ENCODE measurements at places on chromosomes 6 and 20.

DNA sequence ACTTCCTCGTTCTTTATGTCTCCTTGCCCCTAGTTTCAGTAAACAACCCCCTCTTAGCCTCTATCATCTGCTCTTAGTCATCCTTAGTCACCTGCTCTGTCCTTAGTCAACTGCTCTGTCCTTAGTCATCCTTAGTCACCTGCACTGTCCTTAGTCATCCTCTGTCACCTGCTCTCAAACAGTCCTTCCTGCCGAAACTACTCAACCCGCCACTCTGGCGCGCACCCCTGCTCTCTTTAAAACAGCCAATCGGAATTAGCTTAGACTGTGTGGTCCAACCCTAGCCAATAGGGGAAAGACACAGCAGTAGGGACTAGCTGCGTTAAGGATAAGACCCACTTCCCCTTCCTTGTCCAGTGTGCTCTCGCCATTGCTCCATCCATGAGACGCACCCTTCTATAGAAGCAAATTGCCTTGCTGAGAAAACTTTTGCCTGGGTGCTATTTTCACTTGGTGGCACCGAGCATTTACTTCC, 73.9 kb downstream of the BACH2 start:
- no peak for DNase-seq

- DNase-seq = no peak
Observed at GRCh38 chr6:157159348-157159747, 164.0 kb downstream of the TMEM242 start.

- DNase-seq = no peak
Observed at GRCh38 chr20:63165356-63166192, 50.4 kb downstream of the YTHDF1 start.

- peak; percentile 12 for DNase-seq
Observed at GRCh38 chr6:73586416-73586974, 65.7 kb upstream of the EEF1A1 start.

DNA sequence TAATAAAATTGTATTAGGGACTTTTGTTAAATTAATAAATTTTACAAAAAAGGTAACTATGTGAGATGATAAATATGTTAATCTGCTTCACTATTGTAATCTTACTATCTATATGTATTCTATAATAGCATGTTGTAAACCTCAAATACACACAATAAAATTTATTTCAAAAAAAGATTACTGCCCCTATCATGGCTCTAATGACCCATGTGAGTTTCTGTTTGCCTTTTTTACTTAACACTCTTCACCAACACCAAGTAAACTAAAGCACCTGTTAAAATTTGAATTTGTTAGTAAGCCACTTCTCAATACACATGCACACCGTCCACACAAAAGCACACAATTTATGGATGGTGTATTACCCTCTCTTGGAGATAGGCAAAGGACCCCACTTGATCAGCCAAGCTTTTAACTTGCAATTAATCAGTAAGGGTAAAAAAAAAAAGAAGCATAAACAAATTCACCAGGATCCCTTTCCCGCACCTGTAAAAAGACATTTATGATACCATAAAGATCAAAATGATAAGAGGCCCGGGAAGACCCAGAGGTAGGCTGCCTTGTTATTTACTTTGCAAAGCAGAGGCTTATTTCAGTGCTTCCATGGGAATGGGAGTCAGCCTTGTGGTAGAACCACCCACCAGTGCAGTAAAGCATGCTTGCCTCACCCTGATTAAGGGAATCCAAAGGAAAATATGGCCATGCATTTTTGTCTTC, 28.6 kb upstream of the PKHD1 start:
- no peak for DNase-seq

DNA sequence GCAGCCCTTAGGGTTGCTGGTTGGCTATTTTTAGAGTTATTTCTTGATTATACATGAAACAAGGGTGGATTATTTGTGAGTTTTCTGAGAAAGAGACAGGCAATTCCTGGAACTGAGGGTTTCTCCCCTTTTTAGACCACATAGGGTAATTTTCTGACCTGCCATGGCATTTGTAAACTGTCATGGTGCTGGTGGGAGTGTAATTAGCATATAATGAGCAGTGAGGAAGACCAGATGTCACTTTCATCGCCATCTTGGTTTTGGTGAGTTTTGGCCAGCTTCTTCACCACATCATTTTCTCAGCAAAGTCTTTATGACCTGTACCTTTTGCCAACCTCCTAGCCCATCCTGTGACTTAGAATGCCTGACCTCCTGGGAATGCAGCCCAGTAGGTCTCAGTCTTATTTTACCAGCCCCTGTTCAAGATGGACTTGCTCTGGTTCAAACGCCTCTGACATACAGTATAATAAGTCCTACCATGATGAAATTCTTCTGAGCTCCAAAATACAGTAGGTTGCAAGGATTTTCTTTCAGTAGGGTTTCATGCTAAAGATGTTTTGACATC, 117.1 kb downstream of the ISM1 start:
- no peak for DNase-seq

DNA sequence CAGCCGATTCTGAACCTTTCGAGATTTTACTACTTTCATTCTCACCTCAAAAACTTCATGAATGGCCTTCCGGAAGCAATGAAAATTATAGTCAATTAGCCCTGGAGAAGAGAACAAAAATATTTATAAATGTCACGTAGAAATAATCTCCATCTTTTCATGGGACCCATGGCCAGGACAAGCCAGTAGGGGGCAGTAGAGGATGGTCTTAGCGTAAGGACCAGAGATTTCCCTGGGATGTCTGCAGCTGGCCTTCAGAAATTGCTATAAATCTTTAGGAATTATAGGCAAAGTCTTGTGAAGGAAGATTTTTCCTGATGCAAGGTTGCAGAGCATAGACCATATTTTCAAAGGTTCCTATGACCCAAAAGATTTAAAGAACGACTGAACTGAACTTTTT, 15.6 kb upstream of the UBE2J1 start:
- peak; percentile 38 for DNase-seq

- DNase-seq = no peak
Observed at GRCh38 chr20:60240986-60241385, 282.8 kb downstream of the CDH26 start.

GRCh38 chr6:42354702-42355101, 97.0 kb downstream of the TRERF1 start:
- no peak for DNase-seq

DNA sequence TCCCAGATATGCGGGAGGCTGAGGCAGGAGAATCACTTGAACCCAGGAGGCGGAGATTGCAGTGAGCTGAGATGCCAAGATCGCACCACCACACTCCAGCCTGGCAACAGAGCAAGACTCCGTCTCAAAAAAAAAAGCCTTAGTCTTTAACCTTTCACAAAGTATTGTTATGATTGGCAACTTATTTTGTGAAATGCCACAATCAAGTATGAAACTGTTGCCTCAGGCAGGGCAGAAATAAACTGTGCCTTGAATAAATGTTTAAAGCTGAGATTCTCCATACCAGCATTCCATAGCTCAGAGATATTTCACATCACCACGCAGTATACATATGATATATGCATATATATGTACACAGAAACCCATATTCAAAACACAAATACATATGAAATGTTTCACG, 120.1 kb upstream of the CCDC28A start:
- DNase-seq = no peak

DNA sequence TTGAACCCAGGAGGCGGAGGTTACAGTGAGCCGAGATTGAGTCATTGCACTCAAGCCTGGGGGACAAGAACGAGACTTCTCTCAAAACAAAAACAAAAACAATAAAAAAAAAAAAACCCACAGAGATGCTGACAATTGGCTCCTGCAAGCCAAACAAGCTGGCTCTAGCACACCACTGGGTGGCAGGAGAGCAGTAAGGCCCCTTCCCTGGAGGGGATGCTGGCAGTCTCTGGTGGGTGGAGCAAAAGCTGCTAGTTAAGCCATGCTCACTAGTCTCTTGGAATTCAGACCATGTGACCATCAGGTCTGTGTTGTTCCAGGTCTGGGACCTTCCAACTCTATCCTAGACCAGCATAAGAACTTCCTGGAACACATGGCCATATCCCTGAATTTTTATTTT, 18.9 kb upstream of the DSN1 start:
- DNase-seq = no peak

DNA sequence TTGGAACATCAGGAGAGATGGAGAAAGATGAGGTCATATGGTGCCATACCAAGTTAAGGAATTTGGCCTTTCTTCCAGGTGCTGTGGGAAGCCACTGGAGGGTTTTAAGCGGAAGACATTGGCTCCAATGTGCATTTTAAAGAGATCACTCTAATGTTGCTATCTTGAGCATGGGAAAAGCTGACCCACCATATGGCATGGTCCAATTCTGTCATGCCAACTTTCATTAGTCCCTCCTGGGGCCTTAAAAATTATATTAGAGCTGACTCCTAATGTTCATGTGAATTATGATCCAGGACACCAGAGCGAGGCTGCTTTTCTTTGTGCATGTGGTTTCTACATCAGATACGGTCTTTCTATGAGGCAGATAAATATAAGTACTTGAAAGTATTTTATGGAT, 335.0 kb upstream of the TSHZ2 start:
- DNase-seq = no peak

- peak; percentile 24 for DNase-seq
Observed at GRCh38 chr6:138403324-138403800, 661 bp upstream of the HEBP2 start.

GRCh38 chr6:89313006-89313405, 2.1 kb downstream of the GABRR2 start:
- no peak for DNase-seq

DNA sequence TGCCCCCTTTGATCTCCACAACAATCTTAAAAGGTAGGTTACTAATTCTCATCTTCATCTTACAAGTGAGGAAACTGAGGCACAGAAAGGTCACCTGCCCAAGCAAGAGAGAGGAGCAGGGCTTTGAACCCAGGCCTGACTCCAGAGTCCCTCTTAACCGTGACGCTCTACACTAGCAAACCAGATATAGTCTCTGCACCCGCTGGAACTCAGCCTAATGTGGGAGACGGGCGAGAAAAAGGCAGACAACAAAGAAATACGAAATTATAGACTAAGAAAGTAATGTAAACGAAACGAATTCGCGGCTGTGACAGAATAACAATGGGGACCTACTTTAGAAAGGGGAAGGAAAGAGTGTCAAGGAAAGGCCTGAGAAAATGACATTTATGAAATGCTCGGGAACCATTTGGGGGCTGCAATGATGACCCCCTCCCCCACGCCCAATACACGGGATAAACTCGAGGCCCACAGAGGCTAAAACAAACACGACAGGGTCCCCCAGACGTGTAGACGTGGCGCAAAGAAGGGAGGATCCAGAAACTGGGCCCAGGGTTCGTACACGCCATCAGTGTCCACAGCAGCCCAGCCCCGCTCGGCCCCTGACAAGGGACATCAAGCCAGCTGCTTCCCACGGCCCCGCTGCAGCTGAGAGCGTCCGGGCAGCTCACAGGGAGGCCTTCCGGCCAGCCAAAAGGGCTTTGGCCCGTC, 637 bp downstream of the TRPC4AP start:
- DNase-seq = no peak

GRCh38 chr6:166626177-166627032, 646 bp downstream of the RPS6KA2 start:
- peak; percentile 40 for DNase-seq

- no peak for DNase-seq
Observed at GRCh38 chr6:167053895-167054530, 54.8 kb downstream of the CEP43 start.

DNA sequence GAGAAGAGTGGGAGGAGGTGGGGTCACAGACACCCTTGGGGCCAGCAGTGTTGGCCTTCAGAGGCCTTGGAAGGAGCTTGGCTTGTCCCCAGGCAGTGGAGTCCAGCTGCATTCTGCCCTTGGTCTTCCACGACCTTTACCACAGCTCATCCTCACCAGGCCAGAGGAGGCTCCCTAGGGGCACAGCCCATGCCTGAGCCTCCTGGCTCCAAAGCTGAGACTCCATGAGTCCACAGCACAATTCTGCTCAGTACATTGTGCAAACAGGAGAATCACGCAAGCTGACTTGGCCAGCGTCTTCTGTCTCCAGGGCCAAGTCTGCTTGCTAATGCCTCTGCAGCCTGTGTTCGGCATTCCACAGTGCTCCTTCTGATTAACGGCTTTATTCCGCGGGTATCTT, 337.2 kb downstream of the SMOC2 start:
- no peak for DNase-seq

GRCh38 chr6:129766959-129767728, 57.2 kb upstream of the ARHGAP18 start:
- peak; percentile 19 for DNase-seq

GRCh38 chr6:30265181-30265580, 52.0 kb upstream of the TRIM26 start:
- no peak for DNase-seq

DNA sequence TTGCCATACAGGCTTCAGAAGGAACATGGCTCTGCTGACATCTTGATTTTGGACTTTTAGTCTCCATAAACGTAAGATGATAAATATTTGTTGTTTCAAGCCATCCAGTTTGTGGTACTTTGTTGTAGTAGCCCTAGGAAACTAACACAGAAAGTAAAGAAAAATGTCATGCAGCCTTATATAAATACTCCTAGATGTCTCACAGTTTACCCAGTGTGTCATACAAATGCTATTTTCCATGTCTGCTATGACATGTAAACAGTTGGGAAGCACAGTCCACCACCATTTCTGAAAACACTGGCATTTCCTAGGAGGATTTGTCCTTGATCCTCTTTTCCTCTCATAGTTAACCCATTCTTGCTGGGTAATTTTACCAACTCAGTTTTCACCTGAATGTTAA, 30.6 kb upstream of the ME1 start:
- no peak for DNase-seq

DNA sequence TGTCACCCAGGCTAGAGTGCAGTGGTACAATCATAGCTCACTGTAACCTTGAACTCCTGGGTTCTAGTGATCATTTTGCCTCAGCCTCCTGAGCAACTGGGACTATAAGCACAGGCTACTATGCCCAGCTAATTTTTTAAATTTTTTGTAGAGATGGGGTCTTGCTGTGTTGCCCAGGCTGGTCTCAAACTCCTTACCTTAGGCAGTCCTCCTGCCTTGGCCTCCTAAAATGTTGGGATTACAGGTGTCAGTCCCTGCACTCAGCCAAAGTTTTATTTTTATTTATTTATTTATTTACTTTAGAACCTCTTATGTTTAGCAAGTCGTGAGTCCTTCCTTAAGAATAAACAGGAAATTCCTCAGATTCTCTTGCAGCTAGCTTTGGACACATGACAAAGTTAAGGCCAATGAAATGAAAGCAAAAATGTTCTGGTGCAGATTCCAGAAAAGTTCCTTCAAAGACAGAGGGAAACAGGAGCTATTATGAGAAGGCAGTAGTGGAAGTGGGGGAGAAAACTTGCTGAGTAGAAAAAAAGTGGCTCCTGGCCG, 19.1 kb downstream of the PIM1 start:
- DNase-seq = no peak

DNA sequence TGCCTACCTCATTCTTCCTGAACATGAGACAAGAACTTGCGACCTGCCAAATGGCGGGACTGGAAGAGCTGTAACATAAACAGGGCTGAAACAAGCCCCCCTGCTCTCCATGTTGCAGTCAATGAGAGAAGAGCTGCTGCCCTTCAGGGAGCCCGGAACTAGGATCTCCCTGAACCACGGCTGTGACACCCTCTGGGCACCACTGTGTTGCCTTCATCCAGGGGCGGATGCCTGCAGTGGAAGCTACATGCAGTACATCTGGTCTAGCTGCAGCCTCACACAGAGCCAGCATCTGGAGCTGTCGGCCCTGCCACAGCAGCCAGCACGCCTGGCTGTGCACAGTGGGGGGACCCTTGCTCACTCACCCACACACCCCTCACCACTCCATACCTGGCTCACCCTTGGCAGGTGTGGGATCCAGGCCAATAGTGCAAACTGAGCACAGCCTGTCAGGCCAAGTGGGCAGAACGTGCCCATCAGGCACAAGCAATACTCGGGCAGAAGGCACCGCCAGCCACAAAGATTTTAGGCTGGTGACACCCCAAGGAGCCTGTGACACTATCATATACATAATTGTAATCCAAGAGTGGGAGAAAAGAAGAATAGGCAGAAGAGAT, 451.3 kb downstream of the HTR1B start:
- no peak for DNase-seq

GRCh38 chr20:56730996-56731395, 101.9 kb downstream of the TFAP2C start:
- DNase-seq = no peak

Measured in T-helper 1 cell (primary cell).